ENCODE measurements at places on chromosomes 3 and 15.

- no peak for DNase-seq
Observed at GRCh38 chr3:98695796-98696195, 67.3 kb upstream of the ST3GAL6 start.

GRCh38 chr15:65580287-65580686 is 30.6 kb downstream of the INTS14 start:
- no peak for DNase-seq

DNA sequence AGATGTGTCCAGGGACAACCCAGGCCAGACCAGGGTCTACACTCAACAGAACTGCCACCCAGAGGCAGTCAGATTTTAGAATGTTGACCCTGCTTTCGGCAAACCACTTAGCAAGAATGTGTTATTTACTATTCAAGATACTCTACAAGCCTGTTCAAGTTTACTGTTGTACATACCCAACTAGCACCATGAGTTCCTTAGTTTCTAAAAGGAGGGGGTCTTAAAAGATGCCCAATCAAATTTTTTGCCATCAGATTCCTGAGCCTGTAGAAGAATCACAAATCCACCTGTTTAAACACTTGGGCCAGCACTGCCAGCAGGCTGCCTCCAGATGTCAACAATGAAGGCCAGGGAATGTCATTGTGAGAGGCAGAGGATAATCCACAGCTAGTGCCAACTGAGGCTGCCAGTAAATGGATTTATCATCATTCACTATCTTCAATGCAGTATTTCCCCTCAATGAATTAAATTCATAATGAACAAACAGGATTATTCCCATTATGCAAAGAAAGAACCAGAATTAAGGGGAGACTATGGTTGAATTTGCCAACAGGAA is 43.5 kb upstream of the SNRPA1 start:
- no peak for DNase-seq

GRCh38 chr3:30498587-30498967 is 107.8 kb upstream of the TGFBR2 start:
- DNase-seq = no peak

DNA sequence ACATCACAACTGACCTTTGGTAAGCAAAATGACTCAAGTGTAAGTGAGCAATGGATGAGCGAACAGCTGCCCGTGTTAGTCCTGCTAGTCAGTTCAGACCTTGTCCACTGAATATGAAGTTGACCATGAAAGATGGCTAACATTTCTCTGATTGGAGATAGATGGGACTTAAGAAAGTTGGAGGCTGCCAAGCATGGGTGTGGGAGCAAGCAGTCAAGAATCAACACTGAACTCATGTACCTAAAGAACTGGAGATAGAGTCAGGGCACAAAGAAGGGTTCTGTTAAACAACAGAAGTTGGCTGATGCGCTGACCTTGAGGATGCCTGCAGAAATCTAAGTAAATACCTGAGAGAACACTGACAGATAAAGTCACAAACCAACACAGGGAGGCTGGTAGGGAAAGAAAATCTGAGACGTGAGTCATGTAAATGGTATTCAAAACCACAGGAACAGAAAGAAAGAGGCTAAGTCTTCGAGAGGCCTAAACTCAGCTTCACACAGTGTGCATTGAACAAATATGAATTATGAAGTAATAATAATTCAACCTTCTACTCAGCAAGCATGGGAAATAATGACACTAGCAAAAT is 30.7 kb upstream of the ANPEP start:
- no peak for DNase-seq

- DNase-seq = peak; percentile 85
Observed at GRCh38 chr3:40623567-40623966, 98.8 kb downstream of the ZNF621 start.

DNA sequence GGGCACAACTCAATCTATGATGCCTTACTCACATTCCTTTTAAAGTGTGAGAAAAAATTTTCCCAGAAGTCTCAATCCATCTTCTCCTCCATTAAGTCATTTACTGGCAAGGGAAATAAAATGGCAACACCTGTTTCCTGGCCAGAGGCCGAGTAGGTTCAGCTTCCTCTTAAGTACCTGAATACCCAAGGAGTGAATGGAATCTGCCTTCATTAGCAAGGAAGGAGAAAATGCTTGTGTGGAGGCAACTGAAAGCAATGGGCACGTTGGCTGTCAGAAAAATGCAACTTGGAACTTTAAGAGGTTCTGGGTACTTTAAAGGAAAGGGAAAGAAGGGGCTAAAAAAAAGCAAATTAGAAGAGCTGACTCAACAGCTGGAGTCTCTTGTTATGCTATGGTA is 423.6 kb upstream of the ARL6 start:
- DNase-seq = no peak

DNA sequence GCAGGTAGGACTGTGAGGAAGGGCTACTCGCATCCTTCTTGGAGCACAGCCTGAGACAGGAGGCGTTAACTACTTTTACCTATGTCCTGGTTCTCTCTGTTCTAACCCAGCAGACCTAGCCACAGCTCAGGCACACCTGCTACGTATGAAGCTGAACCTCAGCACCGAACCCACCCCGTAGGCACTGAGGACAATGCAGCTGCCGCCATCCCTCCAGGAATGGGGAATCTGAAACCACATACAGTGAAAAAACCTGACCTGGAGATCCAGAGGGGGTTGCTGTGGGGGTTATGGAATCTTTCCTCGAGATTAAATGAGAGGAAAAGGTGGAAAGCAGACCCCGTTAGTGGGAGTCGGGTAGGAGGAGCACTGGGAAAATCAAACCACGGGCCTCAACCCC is 14.4 kb downstream of the MST1R start:
- no peak for DNase-seq

DNA sequence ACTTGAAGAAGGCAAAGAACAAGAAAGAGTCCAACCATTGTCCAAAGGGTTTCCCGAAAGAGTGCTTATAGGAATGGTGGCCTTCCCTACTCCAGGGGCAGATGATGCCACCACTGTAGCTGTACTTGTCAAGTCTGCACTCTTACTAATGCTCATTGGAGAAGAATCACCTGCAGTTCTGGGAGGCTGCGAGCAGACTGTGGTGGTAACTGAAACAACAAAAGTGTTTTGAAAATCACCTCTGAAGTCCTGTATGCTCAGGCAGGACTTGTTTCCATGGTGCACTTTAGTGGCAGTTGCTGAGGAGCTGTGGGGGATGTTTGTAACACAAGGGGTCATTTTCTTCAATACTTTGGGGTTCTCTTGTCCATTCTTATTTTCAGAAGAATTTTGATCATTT is 36.0 kb downstream of the USF3 start:
- no peak for DNase-seq

- no peak for DNase-seq
Observed at GRCh38 chr3:150775001-150775599, 12.1 kb upstream of the SIAH2 start.

GRCh38 chr15:51083641-51084166 is 11.0 kb downstream of the TNFAIP8L3 start:
- DNase-seq = no peak

DNA sequence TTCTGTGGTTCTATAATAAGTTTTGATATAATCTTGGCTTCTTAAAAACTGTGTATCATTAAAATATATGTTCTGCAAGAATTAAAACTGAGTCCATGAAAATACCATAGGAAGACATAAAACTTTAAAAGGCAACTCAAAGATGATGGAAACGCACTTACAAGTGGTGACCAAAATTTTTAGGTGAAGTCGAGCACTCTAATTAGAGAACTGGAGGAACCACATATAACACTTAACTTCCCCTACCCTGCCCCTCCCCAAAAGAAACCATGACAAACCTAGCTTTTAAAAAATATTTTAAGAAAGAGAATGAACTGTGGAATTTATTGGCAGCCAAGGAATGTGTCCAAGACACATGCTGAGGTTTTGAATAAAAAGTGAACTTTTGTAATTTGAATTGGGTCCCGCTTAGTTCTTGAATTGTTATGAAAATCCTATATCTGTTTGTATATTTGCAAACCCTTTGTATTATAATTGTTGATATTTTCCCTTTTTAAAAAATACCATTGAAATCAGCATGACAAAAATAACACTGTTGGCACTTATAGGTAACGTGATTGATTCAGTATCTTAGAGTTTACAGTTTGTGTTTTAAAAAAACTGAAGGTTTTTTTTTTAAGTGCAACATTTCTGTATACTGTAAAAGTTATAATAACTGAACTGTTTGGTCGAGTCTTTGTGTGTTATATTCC is 7.7 kb downstream of the NR2F2 start:
- DNase-seq = no peak

DNA sequence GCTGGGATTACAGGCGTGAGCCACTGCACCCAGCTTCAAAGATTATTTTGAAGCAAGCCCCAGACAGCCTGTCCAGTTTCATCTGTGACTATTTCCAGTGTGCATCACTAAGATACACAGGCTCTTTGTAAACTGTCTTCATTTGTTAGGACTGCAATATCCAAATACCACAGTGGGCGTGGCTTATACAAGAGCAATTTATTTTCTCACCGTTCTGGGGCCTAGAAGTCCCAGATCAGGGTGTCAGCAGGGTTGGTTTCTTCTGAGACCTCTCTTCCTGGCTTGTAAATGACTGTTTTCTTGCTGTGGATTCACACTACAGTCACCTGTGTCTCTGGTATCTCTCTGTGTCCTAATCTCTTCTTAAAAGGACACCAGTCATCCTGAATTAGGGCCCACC is 59.7 kb downstream of the RLBP1 start:
- DNase-seq = no peak

GRCh38 chr3:53715815-53716483 is 130.3 kb downstream of the CHDH start:
- DNase-seq = no peak

DNA sequence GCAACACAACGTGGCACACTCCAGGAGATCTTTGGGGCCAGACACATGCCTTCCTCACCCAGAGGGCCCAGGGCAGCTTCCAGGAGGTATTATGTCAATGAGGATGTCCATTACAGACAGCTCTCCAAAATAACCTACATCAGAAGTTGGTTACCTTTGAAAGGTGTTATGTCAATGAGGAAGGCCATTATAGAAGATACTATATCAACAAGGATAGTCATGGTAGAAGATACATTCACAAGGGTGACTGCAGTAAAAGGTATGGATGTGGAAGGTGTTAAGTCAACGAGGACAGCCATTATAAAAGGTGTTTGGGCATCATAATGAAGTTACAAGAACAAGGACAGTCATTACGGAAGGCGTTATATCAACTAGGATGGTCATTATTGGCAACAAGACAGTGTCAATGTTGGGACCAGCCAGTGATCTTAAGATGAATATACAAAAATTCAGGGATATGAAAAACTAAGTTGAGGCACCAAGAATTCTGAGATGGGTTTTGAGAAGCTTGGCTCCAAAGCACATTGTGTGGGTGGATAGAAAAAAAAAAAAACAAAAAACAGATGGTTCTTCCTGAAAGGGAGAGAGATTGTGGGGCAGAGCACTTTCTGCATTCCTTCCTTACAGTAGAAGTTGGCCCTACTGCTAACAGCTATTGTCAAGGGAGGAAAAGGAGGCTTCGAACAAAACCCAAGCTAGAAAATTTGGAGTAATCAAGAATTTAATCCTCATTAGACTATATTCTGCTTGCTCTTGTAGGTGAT is 11.2 kb downstream of the CDCP1 start:
- DNase-seq = no peak

- DNase-seq = no peak
Observed at GRCh38 chr15:51367322-51367976, 26.0 kb downstream of the GLDN start.

- DNase-seq = peak; percentile 1
Observed at GRCh38 chr3:117407317-117407716, 697.7 kb downstream of the TUSC7 start.

GRCh38 chr15:27863000-27863399 is 236.1 kb downstream of the OCA2 start:
- no peak for DNase-seq

- no peak for DNase-seq
Observed at GRCh38 chr3:186530415-186530814, 13.8 kb downstream of the CRYGS start.

DNA sequence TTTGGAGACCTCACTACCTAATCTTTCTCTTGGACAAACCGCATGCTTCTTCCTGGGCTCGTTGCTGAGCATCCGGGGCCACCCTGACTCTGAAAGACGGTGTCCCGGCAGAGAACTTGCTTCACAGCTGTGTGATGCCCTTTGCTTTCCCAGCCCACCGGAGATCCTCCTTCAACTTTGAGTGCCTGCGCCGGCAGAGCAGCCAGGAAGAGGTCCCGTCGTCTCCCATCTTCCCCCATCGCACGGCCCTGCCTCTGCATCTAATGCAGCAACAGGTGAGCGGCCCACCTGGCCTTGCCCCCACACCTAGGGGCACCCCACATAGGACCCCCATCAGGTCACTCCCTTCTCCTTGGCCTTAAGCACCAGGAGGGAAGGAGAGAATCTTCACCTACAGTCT is 37.7 kb downstream of the CHDH start:
- no peak for DNase-seq

DNA sequence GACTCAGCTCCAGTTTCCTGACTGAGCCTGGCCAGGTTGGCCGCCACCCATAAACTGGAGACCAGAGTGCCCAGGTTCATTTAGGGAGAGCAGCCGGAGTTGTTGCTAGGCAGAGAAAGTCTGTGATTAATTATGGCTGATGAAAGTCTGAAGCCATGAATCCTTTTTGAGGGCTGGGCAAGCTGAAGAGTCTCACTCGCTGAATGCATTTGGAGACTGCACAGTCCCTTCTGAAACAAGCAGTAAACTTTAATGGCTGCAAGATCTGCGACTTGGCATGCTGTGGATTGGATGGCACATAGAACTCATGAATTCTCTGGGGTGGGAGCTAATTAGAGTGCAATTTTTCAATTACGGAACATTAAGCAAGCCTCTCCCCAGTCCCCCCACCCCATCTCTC is 282.1 kb downstream of the RPLP1 start:
- DNase-seq = no peak

GRCh38 chr3:89908711-89909213 is 801.3 kb downstream of the EPHA3 start:
- DNase-seq = no peak

- DNase-seq = no peak
Observed at GRCh38 chr3:151182349-151183079, 20.5 kb downstream of the GPR171 start.

DNA sequence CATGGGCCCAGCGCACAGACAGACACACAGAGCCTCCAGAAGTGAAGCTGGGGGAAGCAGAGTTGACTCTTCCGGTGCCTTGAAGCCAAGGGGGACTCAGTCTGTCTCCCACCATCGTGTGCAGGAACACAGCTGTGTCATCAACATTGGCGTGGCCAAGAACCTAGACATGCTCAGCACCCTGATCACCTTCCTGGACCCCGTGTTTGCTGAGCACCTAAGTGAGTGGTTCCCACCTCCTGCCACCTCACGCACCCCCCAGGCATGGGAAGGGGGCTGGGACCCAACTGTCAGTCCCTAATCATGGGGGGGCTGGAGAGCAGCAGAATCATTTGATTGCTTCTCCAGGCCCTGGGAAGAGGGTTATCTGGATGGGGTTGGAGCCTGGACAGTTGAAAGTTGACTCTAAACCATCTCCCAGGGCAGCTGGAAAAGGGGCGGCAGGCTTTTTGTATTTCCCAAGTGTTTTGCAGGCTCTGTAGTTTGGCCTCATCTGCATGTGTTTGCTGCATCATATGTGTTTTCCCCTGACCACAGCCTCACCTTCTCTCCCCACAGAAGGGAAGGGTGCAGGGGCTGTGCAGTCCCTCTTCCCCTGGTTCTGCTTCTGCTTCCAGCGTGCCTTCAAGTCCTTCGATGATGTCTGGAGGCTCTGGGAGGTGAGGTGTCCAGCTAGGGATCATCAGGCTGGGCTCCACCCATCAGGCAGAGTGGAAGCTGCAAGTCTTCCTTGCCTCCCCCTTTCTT is 12.8 kb downstream of the TBC1D21 start:
- no peak for DNase-seq

Measured in epithelial cell of prostate (primary cell).